Vagina (tissue), 2 donors: ENCODE measurements at places on chromosomes 6 and 20.
A peak's percentile ranks its signal among the peaks of the same experiment; 100 is the strongest.

GRCh38 chr6:88662653-88663174 lies 300.7 kb downstream of the RNGTT start:
- no peaks in the 10 kb centered on the region for H3K27me3 ChIP-seq
- no peaks in the 10 kb centered on the region for H3K4me1 ChIP-seq
- no peak overlapping the region for H3K27ac ChIP-seq
- DNase-seq: no peak

DNA sequence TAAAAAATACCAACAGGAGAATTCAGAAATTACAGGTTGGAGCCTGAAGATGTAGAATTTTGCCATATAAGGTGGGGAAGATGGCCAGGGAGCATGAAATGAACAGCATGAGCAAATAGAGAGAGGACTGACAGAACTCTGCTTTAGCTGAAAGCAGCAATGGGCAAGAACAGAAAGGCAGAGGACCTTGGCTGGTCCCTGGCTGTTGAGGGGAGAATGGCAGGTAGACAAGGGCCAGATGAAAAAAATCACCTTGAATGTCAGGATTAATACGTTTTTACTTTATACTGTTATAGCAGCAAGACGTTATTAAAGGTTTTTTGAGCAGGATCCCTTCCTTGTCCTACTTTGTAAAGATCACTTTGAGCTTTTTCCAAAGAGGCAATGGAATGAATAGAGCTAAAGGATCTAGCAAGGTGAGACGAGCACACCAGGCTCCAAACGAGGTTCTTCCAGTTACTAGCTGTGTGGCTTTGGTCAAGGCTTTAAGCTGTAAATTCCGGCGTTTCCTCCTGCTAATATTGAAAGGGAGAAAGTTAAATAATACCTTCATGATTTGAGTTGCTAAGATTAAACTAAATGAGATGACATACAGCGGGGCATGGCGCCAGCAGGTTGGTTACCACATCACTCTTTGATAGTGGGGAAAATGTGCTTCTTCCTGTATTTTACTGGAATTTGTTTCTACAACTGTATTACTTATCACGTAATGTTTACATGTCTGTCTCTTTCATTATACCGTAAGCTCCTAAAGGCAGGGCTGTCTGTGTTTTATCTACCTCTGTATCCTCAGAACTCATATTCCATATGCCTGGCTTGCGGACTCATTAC lies 776 bp downstream of the PPIL1 start:
- H3K4me1 ChIP-seq: peaks cover 20% of the 10 kb centered on the region
- H3K4me3 ChIP-seq: peak overlapping the region; percentile 82

- no peak overlapping the region for H3K27ac ChIP-seq
- DNase-seq: no peak
- H3K27me3 ChIP-seq: no peaks in the 10 kb centered on the region
Observed at GRCh38 chr6:11083491-11083890, 10.1 kb upstream of the SMIM13 start.

DNA sequence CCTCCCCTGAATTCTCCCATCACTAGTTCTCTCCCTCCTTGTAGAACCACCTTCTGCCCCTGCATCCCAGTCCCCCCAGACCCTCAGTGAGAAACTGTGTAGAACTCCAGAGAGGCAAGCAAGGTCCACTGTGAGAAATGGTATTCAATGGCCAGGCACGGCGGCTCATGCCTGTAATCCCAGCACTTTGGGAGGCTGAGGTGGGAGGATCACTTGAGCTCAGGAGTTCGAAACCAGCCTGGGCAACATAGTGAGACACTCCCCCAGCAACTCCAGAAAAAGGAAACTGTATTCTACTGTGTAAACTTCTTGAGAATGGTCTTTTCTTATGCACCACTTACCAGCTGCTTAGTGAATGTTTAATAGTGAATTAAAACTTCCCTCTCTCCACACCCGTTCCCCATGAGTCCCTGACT lies 8.2 kb upstream of the CD83 start:
- H3K27ac ChIP-seq: no peak overlapping the region
- H3K4me3 ChIP-seq: no peak overlapping the region
- no peaks in the 10 kb centered on the region for H3K36me3 ChIP-seq
- no peaks in the 10 kb centered on the region for H3K4me1 ChIP-seq
- DNase-seq: no peak

DNA sequence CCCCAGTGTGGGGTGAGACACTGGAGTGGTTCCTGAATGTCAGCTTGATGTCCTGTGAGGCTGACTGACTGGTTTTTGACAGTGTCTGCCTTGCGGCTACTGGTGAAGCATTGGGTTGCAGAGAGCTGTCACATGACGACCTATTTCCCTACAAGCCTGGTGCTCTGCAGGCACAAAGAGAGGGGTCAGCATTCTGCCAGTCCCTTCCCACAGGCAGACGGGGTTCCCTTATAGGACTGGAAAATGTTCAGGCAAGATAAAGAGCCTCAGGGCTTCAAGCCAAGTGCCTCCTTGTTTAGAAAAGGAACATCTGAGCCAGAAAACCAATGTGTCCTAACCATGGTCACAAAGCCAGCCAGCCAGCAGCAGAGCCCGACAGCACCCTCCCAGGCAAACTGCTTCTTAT lies 11.0 kb downstream of the LY86 start:
- H3K27ac ChIP-seq: no peak overlapping the region
- H3K4me1 ChIP-seq: no peaks in the 10 kb centered on the region
- DNase-seq: no peak
- H3K36me3 ChIP-seq: no peaks in the 10 kb centered on the region

DNA sequence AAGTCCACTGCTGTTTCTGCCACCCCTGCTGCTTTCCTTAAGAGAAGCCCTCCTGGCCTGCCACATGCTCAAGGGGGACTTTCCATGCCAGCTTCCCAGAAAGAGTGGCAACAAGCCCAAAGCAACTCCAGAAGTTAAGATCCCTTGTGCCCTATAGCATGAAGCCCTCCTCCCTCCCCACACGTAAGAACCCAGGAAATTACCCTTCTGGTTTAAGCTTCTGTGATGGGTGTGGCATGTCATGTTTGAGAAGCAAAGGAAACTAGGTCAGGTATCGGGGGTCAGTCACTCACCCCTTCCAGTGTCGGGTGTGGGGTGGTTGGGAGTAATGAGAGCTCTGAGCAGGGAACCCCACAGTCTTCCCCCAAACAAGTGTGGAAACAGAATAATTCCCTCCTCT lies 196.1 kb downstream of the LRFN2 start:
- H3K27me3 ChIP-seq: no peaks in the 10 kb centered on the region
- no peak overlapping the region for H3K27ac ChIP-seq

GRCh38 chr20:1775117-1775516 lies 117.5 kb upstream of the SIRPG start:
- no peaks in the 10 kb centered on the region for H3K36me3 ChIP-seq
- no peak overlapping the region for H3K4me3 ChIP-seq
- H3K27me3 ChIP-seq: no peaks in the 10 kb centered on the region
- DNase-seq: no peak
- peaks cover 12% of the 10 kb centered on the region for H3K4me1 ChIP-seq
